ENCODE measurements at places on chromosomes 2 and 18.

DNA sequence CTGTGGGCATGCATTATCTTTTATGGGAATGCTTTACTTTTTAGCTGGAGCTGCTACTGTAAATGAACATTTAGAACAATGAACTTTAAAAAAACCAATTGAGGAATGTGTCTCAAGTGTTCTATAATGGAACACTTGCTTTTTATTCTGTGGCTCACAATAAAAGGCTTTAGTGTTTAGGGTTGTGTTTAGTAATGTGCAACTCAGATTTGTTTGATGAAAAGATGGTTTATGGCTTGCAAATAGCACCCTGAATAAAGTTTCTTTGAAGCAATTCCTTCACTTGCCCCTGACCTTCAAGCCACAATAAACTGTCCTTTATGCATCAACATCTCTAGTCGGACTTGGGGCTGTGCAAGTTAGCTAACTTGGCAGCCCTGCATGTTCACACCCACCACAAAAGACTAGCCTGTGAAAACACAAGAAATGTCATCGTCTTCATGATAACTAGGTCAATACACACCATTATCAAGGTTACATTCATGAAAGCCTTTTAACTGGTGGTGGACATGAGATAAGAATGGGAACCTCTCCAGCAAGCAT is 98.7 kb downstream of the MYO1B start:
- DNase-seq: no peak

GRCh38 chr2:121372721-121373353 is 87.8 kb upstream of the TFCP2L1 start:
- no peak for DNase-seq

DNA sequence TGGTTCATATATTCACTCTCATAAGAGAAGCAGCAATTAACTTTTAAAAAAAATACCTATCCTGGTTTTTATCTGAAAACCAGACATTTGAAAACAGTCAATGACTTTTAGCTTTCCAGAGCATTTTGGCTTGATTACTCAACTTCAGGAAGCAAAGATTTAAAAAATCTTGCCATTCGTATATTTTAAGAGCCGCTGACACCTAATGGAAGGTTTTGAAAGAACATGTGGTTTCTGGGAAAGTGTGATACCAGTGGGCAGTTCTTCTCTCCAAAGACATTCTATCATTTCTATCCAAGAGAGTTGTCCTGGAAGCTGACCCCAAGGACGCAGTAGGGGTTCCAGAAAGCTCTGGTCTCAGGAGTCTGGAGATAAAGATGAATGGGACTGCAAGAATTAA is 234.7 kb downstream of the TTC32 start:
- DNase-seq: peak; percentile 53

DNA sequence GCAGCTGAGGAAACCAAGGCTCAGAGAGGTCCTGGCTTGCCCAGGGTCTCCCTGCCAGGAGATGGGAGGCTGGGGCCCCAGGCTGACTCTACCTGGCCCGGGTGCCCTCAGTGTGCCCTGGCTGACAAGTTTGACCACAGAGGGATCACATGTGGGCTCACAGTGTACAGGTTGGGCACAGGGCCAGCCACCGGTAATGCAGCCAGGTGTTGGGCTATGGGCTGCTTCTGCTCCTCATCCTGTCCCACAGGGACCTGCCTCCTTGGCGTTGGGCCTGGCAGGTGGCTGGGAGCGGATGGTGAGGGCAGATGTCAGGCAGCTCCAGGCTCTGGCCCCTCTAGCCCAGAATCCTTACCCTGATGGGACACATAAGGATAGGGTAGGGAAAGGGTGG is 250.5 kb downstream of the LOXHD1 start:
- no peak for DNase-seq

DNA sequence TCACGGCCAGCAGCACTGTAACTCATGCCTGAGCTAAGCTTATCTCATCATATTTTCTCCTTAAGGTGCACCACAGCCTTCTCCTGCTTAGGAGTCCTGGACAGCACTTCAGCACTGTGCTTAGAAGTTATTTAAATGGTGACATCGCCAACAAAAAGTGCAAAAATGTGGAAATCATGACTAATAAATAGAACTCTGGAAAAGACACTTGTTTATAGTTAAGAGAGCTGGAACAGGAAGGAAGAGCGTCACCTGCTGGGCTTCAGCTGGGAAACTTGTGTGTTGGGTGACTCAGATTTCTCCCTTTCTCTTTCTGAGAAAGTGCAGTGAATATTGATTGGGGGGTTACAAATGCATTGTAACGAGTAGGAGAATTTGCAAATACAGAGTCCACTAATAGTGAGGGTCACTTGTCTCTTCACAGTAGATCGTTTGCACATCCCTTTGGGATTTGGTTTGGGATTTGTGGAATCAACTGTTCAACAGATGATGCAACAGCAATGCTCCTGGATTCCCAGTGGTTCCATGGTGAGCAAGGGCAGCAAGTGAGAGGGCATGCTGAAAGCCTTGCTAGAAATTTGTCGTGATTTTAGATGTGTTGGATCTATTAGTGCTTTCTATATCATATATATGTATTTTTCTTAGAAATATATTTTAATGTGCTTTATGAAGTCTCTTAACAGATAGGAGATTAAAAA is 84.2 kb downstream of the DOK6 start:
- peak; percentile 68 for DNase-seq

GRCh38 chr2:46549166-46549844 is 69.9 kb downstream of the TMEM247 start:
- DNase-seq: no peak

GRCh38 chr18:54774423-54774822 is 53.9 kb upstream of the RAB27B start:
- DNase-seq: no peak

GRCh38 chr2:11305338-11305737 is 39.1 kb downstream of the ROCK2 start:
- no peak for DNase-seq

DNA sequence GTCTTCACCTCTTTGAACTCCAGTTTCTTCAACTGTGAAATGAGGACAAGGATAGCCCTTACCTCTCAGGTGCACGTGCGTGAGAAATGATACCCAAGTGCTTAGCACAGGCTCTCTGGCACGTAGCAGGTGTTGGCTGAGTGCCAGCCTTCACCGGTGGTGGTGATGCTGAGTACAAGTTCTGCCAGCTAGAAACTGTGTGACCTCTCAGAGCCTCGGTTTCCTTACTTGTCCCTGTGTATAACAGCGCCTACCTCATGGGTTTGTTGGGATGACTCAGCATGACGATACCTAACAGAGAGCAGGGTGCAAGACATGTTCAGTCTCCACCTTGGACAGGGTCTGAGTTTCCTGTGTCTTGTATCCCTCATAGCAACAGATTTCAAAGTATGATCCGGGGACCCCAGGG is 205.1 kb downstream of the TNS1 start:
- peak; percentile 20 for DNase-seq

DNA sequence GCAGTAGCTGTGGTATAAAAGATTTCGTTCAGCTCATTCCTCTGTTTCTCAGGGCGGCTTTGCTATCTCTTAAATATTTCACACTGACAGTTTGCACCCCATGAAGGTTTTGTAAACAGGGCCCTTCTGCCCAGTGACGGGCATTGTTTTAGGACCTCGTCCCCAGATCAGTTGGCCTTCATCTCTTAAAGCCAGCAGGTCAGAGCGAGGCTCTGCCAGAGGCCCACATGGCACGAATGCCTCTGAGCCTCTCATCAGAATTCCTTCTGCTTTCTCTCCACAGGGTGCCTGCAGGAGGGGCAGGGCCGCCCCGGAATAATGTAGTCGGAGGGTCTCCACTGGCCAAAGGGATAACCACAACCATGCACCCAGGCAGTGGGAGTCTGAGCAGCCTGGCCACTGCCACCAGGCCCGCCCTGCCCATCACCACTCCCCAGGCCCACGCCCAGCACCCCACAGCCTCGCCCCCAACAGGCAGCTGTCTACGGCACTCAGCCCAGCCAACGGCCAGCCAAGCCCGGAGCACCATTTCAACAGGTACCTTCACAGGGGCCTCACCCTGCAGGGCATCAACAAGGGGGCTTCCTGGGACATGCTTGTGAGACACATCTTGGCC is 177.0 kb downstream of the SEPTIN10 start:
- DNase-seq: no peak

DNA sequence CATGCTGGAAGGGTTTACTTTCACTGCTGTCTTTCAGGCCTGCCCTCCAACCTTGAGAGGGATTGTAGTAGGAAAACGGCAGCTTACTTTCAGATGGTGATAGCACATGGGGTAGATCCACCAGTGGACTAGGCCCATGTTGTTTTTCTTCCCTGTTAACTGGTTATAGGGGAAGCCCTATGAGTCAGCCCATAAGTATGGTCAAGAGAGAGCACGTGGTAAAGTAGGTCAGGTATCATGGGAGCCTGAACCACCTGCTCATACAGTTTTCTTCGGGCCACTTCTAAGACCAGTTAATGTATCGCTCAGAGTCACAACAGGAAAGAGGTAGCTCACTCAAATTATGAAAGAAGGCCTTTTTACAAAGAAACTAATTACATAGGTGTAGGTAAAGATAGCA is 33.0 kb downstream of the PDK1 start:
- peak; percentile 47 for DNase-seq

- no peak for DNase-seq
These were observed 308.9 kb upstream of the ATP5MC3 start for GRCh38 chr2:175490360-175490791.

DNA sequence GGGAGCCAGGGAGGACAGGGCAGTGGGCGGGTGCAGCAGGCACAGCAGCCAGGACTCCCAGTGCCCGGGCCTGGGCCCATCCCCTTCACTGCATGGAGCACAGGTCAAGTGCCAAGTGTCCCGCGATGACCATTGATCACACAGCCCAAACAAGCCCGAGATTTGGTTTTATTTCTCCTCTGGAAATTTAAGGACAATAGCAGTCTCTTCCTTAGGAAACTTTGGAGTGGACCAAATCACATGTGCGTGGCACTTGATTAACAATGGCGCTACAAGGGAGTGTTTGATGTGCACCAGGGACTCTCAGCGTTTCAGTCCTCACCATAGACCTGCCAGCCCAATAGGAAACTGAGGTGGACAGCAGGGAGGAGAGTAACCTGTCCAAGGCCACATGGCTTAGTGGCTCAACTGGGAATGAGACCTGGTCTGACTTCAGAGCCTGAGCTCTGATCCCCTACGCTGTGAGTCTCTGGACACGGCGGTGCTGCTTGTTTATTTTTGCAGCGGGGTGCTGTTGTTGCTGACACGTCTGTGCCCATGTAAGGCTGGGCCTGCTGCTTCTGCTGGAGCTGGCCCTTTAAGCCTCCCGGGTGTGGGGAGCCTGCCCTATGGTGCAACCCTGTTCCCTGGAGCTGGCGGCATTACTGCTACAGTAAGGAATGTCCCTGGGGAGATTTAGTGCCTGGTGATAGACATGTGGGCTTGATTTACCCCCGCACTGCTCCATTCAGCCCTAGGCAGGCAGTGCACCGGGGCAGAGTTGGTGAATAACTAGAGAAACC is 194.2 kb downstream of the INHBB start:
- DNase-seq: peak; percentile 33

DNA sequence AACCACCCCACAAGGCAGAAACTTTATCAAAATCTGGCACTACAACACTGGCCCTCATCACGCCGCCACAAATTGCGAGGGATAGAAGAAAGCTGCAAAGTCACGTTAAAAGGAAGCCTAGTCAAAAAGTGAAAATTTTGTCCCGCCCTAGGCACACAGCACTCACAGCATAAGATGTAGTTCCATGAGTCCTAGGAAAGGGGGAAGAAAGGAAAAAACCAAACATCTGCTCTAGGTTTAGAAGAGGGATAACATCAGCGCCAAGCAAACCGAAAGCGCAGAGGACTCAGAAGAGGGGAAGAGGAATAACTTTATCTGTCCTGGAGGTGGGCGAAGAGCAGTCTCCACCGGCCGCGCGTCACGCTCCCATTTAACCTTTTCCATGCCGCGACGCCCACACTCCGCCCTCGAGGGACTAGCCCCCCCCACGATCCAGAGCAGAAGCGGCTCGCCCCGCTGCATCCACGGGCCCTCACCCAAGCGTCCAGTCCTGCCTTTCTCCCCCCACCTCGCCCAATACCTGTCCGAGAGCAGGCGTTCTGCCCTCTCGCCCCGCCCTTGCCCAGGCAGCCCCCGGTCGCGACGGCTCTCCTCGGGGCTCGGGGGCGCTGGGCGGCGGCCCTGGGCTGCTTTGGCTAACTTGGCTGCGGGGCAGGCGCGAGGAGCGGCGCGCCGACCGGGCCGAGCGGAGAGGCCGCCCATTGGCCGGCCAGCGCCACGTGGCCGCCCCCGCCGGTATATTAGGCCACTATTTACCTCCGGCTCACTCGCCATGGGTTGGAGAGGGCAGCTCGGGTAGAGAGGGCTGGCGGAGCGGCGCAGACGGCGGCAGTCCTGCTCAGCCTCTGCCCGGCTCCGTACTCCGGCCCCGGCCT is at the start of gene HOXD1:
HOXD1 (plus strand) TSS at position 770 of the 875 bp plus-strand sequence. CDS start 134 bp downstream, outside the sequence.
- no peak for DNase-seq

DNA sequence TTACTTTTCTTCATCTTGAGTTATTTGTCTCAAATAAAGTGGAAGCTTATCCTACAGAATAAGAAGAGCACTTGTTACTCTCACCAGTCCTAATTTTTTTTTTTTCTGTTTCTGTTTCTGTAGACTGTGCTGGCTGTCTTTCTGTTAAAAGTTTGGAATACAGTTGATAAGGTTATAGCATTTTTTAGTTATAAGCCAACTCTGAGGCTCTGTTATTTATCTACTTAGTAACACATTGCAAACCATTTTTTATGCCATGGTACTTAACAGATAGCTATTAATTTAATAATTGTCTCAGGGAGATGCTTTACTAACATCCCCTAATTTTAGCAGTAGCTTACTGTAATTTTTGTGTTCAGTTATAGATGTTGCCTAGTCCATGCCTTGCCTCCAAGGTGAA is 37.9 kb downstream of the CREB1 start:
- DNase-seq: no peak

DNA sequence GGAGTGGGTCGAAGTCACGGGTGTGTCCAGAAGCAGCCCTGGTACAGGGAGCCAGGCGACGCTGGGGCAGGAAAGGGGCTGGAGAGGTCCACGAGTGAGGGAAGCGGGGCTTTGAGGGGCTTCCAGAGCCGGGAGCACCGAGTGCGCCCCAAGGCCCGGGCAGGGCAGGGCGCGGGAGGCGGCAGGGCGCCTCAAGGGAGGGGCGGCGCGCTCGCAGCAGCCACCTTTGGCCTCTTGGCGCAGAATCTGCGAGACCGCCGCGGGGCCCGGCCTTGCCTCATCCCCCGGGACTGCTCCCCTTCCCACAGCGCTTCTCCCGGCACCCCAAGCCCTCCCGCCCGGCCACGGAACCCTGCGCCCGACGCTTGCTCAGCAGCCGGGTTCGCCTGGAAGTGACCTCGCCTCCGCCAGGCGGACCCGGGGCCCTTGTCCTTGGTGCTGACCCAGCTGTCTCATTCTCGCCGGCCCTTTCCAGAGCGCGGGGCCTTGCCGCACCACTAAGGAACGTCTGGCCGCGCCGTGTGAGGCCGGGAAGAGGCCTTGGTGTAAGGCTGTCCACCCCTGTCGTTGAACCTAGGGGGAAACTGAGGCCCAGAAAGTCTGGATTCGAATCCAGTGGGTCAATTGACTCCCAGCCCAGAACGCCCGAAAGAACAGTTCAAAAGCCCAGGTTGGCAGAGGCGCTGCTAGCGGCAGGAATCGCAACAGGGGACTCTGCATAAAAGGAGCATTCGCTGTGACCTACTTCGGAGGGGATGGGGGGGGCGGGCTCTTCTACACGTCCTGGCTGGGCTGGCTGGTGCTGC is 584 bp upstream of the DNER start:
- DNase-seq: peak; percentile 58

- no peak for DNase-seq
These were observed 12.5 kb downstream of the SDC1 start for GRCh38 chr2:20212459-20212870.

- no peak for DNase-seq
These were observed 117.1 kb downstream of the ZNF407 start for GRCh38 chr18:74714791-74715190.

- peak; percentile 23 for DNase-seq
These were observed 599.1 kb upstream of the FSHR start for GRCh38 chr2:49753344-49753985.

All from HT1080 (cell line).